ENCODE measurements at places on chromosomes 12 and 14.
A peak's percentile ranks its signal among the peaks of the same experiment; 100 is the strongest.

GRCh38 chr12:95182868-95183415, 34.3 kb downstream of the FGD6 start:
- peak; percentile 98 for DNase-seq

DNA sequence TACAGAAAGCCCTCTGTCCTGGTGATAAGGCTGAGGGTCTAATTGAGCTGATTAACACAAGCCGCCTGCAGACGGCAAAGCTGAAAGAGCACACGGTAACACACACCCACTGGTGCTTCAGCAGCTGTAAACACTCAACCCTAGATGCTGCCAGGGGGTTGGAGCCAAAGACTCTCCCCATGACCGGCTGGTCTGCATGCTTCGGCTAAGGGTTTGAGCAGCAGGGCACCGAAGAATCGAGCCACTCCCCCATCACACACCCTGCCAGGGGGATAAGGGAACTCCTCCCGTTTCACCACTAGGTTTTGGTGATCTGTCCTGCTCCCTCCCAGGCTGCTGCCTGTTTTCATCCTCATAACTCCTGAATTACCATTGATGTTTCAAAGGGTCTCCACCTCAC, 141.0 kb upstream of the OVCH1 start:
- no peak for DNase-seq

- no peak for DNase-seq
Observed at GRCh38 chr12:131126662-131127173, 173.0 kb downstream of the ADGRD1 start.

DNA sequence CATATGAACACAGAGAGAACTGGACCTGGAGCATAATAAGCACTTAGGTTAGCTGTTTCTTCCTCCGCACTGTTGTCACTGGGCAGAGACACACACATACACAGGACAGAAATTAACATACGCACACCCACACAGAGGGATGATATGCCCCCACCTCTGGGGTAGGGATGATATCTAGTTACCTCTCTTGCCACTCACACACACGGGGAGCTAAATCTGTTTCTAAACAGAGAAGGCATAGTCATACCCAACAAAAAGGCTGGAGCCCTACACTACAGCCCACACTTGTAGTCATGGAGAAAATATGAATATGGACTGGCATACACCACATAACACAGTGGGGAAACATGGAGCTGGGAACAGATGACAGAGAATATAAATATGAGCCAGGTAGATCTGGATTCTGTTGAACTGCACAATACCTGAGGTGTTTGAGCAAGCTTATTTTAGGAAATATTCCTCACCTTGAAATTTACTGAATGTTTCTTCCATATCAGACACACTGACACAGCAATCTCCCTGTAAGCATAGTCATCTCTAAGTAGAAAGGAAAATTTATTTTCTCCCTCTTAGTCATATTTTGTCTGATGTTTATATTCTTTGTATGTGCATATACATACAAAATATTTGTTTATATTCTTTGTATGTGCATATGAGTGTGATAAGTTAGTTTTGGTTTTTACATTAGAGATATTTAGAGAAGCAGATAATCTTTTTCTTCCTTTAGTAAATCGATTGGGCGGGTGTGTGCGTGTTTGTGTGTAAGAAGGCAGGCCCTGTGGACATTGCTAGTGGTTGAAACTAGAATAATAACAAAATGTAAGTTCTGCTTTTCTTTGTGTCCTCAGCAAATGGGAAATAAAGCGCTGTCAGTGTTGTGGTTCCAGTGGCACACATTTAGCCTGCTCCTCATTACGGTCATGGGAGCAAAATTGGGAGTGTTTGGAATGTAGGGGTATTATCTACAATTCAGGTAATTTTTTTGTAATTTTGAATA, 20.9 kb upstream of the SCFD1 start:
- no peak for DNase-seq

GRCh38 chr12:67088401-67089118, 180.6 kb upstream of the CAND1 start:
- DNase-seq, result no peak

GRCh38 chr12:119177724-119178380, 879 bp upstream of the HSPB8 start:
- no peak for DNase-seq

- DNase-seq, result no peak
Observed at GRCh38 chr12:59937148-59937547, 341.3 kb downstream of the SLC16A7 start.

DNA sequence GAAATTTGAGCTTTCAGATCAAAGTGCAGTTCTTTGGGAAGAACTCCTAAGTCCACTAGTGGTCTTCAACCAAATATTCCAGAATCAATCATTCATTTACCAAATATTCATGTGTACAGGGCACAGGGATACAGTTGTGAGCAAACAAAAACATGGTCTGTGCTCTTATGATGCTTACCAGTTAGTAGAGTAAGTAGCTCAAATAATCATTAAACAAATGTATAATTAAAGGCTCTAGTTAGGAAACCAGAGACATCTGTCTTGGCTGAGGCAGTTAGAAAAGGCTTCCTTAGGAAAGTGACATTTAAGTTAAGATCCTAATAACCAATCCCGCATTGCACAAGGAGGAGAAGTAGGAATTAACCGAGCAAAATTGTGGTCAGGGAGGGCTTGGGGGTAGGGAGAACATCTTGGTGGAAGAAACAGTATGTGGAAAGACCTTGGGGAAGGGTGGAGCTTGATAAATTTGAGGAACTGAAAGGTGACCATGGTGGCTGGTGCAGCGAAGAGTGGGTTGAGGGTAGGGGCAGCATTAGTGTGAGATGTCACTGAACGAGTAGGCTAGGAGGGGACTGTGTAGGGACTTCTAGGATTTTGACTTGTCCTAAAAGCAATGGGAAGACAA, 40.0 kb downstream of the PEBP1 start:
- DNase-seq, result no peak

GRCh38 chr14:105323663-105324062, 9.1 kb downstream of the PACS2 start:
- DNase-seq, result no peak

- no peak for DNase-seq
Observed at GRCh38 chr14:44165936-44166335, 341.1 kb downstream of the FSCB start.

DNA sequence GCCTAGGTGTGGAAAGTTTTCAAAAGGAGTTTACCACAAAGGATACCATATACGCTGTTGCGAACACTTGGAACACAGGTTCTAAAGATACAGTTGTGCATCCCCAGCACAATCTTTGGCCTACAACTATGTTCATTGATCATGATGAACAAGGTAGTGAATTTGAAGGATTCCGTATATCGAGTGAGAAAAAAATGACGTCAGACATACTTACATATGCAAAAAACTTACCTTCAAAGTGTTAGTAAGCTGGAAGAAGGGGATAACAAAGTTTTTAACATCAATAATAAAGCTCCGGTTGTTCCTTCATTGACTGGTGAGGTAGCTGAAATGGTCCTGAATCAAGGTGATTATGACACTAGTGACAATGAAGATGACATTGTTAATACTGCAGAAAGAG, 133.9 kb upstream of the PDE3A start:
- no peak for DNase-seq

GRCh38 chr12:9687228-9687627, 17.7 kb downstream of the CLEC2D start:
- peak; percentile 44 for DNase-seq

GRCh38 chr14:52049721-52050588, 18.9 kb downstream of the NID2 start:
- DNase-seq, result no peak

DNA sequence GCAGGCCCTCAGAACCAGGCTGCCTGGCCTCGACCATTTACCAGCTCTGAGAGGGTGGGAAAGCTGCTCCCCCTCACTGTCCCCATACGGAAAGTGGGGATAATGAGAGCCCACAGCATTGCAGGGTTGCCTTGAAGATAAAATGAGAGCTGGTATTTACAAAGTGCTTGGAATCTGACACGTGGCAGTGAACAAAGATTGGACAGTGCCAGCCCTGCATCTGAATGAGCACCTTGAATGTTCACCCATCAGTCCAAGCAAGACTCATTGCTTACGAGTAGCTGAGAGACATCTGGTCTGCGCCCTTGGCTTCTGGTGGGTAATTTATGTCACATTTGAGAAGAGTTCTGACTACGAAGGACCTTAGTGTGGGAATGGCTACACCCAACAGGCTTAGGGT, 67.5 kb downstream of the CLMN start:
- DNase-seq, result no peak

DNA sequence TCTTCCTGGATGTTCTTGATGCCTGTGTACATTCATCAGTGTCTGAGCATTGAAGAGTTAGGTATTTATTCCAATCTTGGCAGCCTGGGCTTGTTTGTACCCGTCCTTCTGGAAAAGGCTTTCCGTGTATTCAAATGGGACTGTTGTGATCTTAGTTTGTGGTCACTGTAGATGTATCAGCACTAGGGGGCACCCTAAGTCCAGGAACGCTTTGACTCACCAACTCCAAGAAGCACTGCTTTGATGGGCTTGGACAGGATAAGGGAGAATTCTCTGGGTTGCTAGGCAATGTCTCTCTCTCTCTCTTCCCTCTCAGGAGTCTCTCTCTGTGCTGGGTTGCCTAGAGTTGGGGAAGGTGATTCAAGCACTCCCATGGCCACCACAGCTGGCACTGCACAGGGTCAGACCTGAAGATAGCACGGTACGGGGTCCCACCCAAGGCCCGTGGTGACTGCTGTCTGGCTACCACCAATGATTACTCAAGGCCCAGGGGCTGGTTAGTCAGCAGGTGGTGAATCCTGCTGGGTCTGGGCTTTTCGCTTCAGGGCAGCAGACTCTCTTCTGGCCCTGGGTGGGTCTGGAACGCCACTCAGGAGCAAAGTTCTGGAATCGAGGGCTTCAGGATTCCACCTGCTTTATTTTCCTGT, 211.1 kb upstream of the RGS6 start:
- peak; percentile 81 for DNase-seq

GRCh38 chr12:16583969-16584745, 21.8 kb downstream of the LMO3 start:
- DNase-seq, result peak; percentile 87

- DNase-seq, result peak; percentile 66
Observed at GRCh38 chr12:92786045-92786444, 83.3 kb downstream of the PLEKHG7 start.

DNA sequence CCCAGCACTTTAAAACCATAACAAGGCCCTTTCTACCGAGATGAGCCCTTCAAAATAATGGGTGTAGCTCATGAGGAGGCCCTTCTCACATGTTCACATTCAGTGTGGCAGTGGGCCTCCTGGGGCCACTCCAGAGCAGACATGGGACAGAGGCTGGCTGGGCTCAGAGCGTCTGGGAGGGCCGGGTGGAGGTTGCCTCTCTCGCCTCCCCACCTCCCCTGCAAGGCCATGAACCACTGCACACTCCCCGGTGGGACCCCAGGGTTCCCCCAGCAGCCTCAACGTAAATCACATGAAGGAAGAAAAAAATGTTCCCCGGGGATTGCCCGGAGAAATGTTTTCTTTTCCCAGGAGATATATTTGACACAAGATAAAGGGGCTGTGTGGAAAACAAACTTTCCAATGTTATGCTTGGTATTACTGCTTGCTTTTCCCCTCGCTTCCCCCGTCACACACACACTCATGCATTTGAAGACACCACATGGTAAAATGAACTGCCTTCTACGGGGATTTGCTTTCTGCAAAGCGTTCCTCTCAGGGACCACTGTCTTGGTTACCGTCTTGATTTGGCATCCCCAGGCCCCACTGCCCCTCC, 190.7 kb upstream of the CCND2 start:
- no peak for DNase-seq

- no peak for DNase-seq
Observed at GRCh38 chr14:79602045-79602444, 609.3 kb downstream of the DIO2 start.

DNA sequence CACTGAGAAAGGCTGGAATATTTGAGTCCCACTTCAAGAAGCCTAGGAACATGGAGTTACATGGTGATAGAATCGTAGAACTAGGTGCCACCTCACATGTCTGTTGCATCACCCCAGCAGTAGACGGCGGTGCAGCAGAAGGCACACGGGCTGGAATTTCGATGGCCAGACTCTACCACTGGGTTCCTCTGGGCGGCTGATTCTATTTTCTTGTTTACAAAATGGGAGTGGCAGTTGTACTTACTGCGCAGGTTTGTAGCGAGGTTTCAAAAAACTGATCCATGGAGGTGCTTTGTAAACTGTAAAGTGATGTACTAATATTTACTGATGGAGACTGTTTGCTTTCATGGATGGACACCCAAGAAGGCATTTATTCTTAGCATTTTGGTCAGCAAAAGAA, 45.7 kb downstream of the WDR20 start:
- DNase-seq, result no peak

GRCh38 chr12:26017484-26018211, 59.2 kb downstream of the RASSF8 start:
- peak; percentile 53 for DNase-seq

DNA sequence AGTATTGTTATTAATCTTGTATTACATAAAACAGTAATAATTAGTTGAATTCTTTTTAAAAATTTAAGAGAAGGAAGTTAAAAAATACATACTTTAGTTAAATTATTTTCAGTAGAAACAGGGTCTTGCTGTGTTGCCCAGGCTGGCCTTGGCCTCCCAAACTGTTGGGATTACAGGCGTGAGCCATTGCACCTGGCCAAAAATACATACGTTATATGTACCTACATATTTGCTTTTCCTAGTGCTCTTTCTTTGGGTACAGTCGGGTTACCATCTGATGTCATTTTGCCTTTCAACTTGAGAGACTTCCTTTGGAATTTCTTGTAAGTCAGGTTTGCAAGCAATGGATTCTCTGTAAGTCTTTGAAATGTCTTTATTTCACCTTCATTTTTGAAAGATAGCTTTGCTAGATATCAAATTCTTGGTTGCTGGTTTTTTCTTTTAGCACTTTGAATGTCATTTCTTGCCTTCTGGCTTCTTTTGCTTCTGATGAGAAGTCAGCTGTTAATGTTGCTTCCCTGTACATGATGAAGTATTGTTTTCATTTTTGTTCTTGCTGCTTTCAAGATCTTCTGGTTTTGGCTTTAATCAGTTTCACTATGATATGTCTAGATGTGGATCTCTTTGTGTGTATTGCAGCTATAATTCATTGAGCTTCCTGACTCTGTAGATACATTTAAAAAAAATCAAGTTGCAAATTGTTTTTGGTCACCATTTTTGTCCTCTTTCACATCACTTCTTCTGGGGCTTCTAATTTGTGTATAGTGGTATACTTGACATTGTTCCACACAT, 84.4 kb downstream of the SPATS2 start:
- DNase-seq, result no peak

- DNase-seq, result peak; percentile 21
Observed at GRCh38 chr12:110790301-110790700, 47.6 kb upstream of the PPP1CC start.

- no peak for DNase-seq
Observed at GRCh38 chr12:20018406-20018805, 349.9 kb upstream of the PDE3A start.

DNA sequence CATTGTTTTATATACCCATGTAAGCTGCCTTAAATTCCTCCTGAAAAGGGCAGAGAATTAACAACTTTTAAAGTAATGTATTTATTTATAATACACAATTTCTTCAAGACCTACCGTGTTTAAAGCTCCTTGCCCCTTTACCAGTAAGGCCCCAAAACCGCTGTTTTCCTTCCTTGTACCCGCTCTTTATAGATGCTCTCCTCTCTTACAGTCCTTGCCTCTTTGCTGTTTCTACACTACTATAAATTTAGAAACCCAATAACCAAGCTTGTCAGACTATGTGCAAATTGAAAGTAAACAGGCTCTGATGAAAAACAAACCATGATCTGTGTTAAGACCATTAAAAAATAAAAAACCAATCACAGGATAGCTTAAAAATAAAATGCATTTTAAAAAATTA, 3.9 kb downstream of the MPHOSPH9 start:
- DNase-seq, result no peak
